ENCODE measurements at places on chromosomes 16 and 17. TPM values are rescaled to one million over a fixed set of nuclear protein-coding genes. Genes with fewer than 3 reads are reported as not detected.

- DNase-seq = no peak
Observed at GRCh38 chr16:87216148-87216840, 100.9 kb downstream of the C16orf95 start.

NGFR gene
- polyA plus RNA-seq = 1.1 TPM

- DNase-seq = no peak
Observed at GRCh38 chr17:7491583-7491982, 7.4 kb downstream of the POLR2A start.

DNA sequence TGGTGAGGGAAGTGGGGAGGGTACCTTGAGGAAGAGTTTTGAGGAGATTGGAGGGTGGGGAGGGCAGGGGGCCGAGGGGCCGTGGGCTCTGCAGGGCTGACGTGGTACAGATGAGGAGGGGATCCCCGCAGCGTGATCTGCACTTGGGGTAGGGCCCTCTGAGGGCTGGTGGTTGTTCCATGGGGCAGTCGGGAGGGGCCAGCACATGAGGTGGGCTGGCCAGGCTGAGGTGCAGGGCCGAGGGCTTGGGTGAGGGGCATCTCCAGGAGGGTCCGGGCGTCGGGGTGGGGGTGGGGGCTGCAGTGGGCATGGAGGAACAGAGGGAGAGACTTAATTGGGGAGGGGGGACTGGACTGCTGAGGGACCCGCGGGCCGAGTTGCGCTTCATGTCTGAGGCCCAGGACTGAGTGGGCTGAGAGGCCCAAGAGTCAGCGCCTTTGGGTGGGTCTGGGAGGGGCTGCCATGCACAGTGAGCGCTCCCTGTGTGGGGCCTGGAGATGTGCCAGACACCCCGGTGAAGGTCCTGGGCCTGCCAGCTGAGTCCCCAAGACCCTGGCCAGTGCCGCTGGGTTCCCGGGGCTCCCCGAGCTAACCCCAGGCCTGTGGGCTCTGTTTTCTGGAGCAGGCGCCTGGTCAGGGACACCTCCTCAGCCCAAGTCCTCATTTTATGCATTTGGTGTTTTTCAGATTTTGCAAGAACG lies 13.3 kb downstream of the PRSS27 start:
- no peak for DNase-seq

CLDN7 gene
- 114 TPM for polyA plus RNA-seq

DNA sequence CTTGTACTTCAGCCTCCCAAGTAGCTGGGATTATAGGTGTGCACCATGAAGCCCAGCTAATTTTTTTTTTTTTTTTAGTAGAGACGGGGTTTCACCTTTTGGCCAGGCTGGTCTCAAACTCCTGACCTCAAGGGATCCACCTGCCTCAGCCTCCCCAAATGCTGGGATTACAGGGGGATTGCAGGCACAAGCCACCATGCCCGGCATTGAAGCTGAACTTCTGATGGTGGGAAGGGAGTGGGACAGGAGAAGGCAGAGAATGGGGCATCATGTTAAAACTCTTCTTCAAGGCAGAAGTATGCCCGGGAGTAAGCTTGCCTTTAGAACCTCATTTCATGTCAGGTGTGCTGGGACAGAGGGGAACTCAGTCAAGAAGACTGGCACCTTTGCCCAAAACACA lies 48.6 kb upstream of the ZFHX3 start:
- DNase-seq = no peak

DNA sequence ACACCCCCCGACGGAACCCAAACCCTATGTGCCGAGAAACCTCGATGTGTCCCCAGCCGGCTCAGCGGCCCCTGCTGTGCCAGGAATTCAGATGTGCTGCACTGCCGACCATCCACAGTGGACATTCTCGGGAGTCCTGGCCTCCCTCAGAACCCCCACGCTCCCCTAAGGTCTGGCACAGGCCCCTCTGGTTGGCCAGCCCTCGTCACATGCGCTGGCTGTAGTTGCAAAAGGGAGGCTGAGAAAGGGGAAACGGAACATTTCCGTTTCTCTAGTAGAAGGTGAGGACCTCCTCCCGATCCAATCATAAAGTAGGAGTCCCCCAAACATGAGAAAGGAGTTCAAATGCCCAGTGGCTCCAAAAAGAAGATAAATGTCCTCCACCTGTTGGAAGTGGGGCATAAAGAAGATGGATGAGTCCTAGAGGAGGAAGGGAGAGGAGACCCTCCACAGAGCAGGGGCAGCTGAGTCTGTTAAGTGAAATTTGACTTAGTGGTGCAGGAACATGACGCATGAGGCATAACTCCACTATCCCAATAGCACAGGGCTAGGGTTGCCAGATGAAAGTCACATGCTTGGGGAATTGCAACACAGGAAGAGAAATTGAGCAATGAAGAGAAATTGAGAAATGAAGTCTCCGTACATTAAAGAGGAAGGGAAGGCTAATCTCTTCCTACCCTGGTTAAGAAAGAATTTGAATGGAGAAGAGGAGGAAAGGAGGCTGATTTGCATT lies 49.3 kb upstream of the WSB1 start:
- no peak for DNase-seq

- no peak for DNase-seq
Observed at GRCh38 chr16:51012396-51012795, 138.7 kb downstream of the SALL1 start.

GNG13 gene
- not detected for polyA plus RNA-seq
